T47D (cell line): ENCODE measurements at places on chromosomes 6 and 20.

DNA sequence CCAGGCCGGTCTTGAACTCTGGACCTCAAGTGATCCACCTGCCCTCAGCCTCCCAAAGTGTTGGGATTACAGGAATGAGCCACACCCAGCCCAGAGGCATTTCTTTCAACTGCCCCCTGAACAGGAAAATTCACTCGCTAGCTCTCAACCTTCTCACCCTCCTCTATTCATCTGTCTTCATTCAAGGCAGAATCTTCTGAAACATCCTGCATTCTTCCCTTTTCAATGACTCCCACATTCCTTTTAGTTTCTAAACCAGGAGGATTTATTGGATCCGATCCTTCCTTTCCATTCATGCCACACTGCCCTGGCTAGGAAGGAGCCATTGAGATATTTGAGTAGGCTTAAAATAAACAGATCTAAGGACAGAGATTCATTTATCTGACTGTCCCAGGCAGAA is 52.9 kb downstream of the C6orf52 start:
- DNase-seq, result no peak

- no peak for DNase-seq
These were observed 177.1 kb downstream of the CDH26 start for GRCh38 chr20:60135276-60135675.

GRCh38 chr6:21538186-21538798 is 55.3 kb upstream of the SOX4 start:
- DNase-seq, result no peak

DNA sequence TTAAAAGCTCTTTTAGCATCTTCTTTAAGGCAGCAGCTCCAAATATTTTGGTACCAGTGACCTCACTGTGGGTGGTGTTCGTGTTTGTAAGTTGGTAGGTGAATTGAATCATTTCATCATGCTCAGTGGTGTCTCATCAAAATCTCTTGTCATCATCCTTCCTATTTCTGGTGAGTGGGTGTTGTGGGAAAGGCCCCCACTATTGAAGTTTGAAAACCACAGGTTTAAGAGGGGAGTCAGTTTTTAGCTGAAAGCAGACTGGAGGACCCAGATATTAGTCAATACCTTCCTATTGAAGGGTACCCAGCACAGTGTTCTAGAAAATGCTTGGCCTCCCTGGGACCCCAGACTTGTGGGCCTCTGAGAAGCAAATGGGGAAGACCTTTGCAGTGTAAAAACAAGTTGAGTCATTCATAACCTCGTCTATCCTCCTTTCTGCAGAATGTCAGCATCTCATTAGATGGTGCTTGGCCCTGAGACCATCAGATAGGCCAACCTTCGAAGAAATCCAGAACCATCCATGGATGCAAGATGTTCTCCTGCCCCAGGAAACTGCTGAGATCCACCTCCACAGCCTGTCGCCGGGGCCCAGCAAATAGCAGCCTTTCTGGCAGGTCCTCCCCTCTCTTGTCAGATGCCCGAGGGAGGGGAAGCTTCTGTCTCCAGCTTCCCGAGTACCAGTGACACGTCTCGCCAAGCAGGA is 3.7 kb downstream of the PIM1 start:
- DNase-seq, result no peak

DNA sequence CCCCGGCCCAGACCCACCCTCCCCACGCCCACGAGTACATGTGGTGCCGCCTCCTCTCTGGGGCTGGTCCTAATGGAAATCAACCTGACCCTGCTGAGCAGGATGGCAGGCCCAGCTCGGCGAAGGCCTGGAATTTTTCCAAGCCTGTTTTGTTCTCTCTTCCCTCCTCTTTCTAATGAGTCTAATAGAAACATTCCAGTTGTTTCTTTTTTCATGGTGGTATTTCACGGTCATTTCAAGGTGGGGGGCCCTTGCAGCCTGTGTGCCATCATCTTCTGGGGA is 16.6 kb downstream of the SMOC2 start:
- DNase-seq, result no peak

- DNase-seq, result no peak
These were observed 55.2 kb downstream of the KIF6 start for GRCh38 chr6:39669973-39670342.

- DNase-seq, result peak; percentile 90
These were observed at the start of gene HLA-DQB1 for GRCh38 chr6:32666420-32667300. Gene HLA-DQB1, minus strand, starts transcription at chr6:32666657. Its CDS starts 50 bp downstream, at chr6:32666607.

- DNase-seq, result no peak
These were observed 64.9 kb upstream of the CITED2 start for GRCh38 chr6:139439349-139439748.

- no peak for DNase-seq
These were observed 48.5 kb downstream of the SLC22A1 start for GRCh38 chr6:160170018-160170680.

- no peak for DNase-seq
These were observed 550 bp upstream of the HSPA12B start for GRCh38 chr20:3731944-3732326.

- no peak for DNase-seq
These were observed 72.4 kb upstream of the KIF25 start for GRCh38 chr6:167925026-167925425.
